ENCODE measurements at places on chromosomes 2 and 18.

- no peaks in the 10 kb centered on the region for H3K27me3 ChIP-seq
- no peaks in the 10 kb centered on the region for H3K4me1 ChIP-seq
- ATAC-seq, result no peak
- no peak overlapping the region for H3K27ac ChIP-seq
- H3K4me3 ChIP-seq, result no peak overlapping the region
Observed at GRCh38 chr18:30889519-30890301, 152.8 kb downstream of the DSC3 start.

DNA sequence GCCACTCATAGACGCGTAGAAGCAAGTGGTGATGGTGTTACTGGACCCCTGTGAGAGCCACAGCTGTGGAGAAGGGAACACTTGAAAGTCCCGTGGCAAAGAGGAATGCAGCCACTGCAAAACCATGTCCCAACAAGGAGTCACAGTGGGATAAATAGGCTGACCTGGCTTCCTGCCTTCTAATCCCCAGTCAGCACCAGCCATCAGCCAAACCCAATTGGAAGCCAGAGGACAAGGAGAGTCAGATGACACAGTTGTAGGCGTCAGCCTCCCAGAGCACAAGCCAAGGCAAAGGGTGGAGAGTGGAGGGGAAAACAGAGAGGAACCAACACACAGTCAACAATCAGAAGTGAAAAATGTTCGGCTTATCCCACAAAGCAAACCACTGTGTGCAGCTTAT is 5.5 kb upstream of the CYBRD1 start:
- no peaks in the 10 kb centered on the region for H3K36me3 ChIP-seq
- H3K27ac ChIP-seq, result no peak overlapping the region
- no peak overlapping the region for H3K4me3 ChIP-seq
- H3K4me1 ChIP-seq, result peaks cover 8% of the 10 kb centered on the region
- ATAC-seq, result peak; percentile 28

DNA sequence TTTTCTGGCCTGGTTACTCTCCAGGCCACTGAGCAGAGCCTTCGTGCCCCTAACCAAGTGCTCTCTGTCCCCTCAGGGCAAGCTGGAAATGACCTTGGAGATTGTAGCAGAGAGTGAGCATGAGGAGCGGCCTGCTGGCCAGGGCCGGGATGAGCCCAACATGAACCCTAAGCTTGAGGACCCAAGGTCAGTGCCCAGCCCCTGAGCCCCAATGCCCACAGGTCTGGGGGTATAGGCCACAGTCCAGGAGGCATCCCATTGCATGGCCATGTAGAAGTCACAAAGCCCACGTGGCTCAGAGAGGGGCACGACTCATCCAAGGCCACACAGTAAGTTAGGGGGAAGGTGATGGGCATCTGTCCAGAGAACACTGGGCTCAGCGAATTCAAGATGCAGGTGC is 227.6 kb downstream of the DYSF start:
- H3K36me3 ChIP-seq, result no peaks in the 10 kb centered on the region
- no peak overlapping the region for H3K4me3 ChIP-seq
- no peak for ATAC-seq
- no peaks in the 10 kb centered on the region for H3K27me3 ChIP-seq

GRCh38 chr18:3599195-3599594 is 149.2 kb downstream of the TGIF1 start:
- H3K4me3 ChIP-seq, result no peak overlapping the region
- no peak overlapping the region for H3K27ac ChIP-seq
- ATAC-seq, result no peak
- H3K4me1 ChIP-seq, result peaks cover 30% of the 10 kb centered on the region

DNA sequence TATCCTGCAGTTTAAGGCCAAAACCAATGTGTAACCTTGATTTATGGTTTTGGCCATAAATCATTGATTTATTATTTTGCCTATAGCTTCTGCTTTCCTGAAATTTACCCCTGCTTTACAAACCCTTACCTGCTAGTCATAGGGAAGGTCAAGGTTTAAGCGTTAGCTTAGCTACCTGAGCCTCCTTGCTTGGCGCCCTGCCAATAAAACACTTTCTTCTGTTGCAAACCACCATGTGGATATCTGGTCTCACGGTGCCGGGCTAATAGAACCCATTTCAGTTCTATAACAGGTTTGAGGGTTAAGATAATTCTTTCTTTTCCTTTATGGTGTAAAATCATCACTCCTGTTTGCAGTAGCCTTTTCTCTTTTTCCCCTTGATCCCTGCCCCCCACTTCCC is 72.2 kb downstream of the PDK1 start:
- H3K27me3 ChIP-seq, result no peaks in the 10 kb centered on the region
- no peak for ATAC-seq
- no peak overlapping the region for H3K4me3 ChIP-seq
- no peaks in the 10 kb centered on the region for H3K4me1 ChIP-seq
- H3K36me3 ChIP-seq, result peaks cover 8% of the 10 kb centered on the region

DNA sequence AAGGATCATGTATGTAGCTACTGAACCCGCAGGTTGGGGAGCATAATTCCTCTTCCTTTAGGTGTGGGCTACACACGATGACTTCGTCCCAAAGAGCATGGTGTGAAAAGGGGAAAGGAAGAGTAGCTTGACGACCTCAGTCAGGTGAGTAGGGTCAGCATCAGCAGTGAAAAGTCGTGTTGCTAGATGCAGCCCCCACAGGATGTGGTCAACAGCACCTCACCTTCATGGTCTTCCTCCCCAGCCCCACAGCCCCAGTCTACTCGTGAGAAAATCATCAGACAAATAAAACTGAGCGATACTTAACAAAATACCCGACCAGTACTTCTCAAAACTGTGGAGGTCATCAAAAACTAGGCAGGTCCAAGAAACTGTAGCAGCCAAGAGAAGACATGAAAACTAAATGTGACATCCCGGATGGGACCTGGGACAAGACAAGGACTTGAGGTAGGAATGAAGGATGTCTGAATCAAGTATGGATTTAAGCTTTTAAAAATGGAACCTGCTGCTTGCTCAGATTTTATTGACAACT is 77.5 kb upstream of the NFATC1 start:
- no peaks in the 10 kb centered on the region for H3K4me1 ChIP-seq
- no peaks in the 10 kb centered on the region for H3K27me3 ChIP-seq
- H3K27ac ChIP-seq, result no peak overlapping the region
- no peak for ATAC-seq
- no peak overlapping the region for H3K4me3 ChIP-seq

GRCh38 chr2:105490956-105491355 is 92.1 kb upstream of the FHL2 start:
- no peaks in the 10 kb centered on the region for H3K27me3 ChIP-seq
- ATAC-seq, result no peak
- H3K36me3 ChIP-seq, result no peaks in the 10 kb centered on the region
- H3K4me3 ChIP-seq, result no peak overlapping the region
- H3K27ac ChIP-seq, result no peak overlapping the region

DNA sequence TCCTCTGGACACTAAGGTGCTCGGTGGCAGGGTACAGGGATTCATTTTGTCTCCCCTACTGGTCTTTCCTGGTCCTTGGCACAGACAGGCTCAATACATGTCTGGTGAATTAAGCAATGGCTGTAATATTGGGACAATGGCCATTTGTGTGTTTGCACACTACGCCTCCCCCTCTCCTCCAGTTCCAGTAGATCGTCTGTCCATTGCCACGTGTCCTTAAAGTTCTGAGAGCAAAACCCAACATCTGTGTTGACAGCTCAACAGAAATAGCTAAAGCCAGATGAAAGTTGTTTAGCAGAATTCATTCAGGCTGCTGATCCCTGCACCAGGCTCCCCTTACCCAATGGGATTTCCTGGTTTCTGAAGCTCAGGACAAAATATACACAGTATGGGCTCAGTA is 9.0 kb upstream of the FABP1 start:
- H3K4me1 ChIP-seq, result no peaks in the 10 kb centered on the region
- no peak overlapping the region for H3K4me3 ChIP-seq
- ATAC-seq, result no peak
- no peaks in the 10 kb centered on the region for H3K36me3 ChIP-seq

DNA sequence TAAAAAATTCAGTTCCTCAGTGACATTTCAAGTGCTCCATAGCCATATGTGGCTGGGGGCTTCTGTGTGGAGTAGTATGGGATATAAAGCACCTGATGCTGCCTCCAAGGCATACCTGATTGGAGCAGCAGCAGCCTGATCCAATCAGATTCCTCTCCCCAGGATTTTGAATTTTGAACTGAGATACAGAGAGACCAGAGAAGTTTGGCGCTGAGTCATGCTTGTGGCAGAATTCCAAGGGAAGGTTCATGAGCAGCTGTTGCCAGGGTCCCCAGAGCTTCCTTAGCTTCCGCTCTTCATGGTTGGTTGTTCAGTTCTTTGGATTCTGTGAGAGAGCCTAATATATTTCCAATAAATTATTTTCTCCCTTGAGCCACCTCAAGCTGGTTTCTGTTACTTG is 29.0 kb upstream of the CFAP36 start:
- no peaks in the 10 kb centered on the region for H3K27me3 ChIP-seq
- no peak overlapping the region for H3K4me3 ChIP-seq
- no peak for ATAC-seq
- no peaks in the 10 kb centered on the region for H3K36me3 ChIP-seq
- no peak overlapping the region for H3K27ac ChIP-seq

DNA sequence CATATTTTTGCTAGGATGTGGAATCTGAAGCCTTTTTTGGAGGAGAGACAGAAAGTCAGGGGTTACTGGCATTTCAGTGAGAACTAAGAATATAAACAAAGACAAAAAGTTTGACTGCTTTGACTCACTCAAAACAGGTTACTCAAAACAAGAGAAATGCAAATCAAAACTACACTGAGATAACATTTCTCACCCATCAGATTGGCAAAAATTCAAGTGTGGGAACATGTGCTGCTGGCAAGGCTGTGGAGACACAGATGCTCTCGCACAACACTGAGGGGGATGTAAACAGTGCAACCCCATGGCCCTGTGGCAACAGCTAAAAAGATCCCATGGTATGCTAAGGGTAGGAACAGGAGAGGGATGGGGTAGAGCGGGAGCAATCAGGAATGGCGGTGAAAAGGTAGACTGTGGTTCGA is 86.6 kb downstream of the DTNB start:
- ATAC-seq, result no peak
- H3K4me3 ChIP-seq, result no peak overlapping the region
- H3K27ac ChIP-seq, result no peak overlapping the region
- peaks cover 6% of the 10 kb centered on the region for H3K4me1 ChIP-seq

- no peaks in the 10 kb centered on the region for H3K4me1 ChIP-seq
- no peaks in the 10 kb centered on the region for H3K36me3 ChIP-seq
- no peak overlapping the region for H3K27ac ChIP-seq
Observed at GRCh38 chr2:233449081-233449901, 95.0 kb downstream of the DGKD start.

- H3K4me3 ChIP-seq, result peak overlapping the region; percentile 43
- no peaks in the 10 kb centered on the region for H3K4me1 ChIP-seq
- H3K36me3 ChIP-seq, result peaks cover 7% of the 10 kb centered on the region
- H3K27me3 ChIP-seq, result peaks cover 20% of the 10 kb centered on the region
- no peak overlapping the region for H3K27ac ChIP-seq
- peak; percentile 60 for ATAC-seq
Observed at GRCh38 chr2:10432311-10433181, 15.6 kb downstream of the ODC1 start.

- H3K27me3 ChIP-seq, result peaks cover 58% of the 10 kb centered on the region
- no peaks in the 10 kb centered on the region for H3K4me1 ChIP-seq
- H3K27ac ChIP-seq, result peak overlapping the region; percentile 81
- peak overlapping the region; percentile 11 for H3K4me3 ChIP-seq
- peak; percentile 48 for ATAC-seq
- no peaks in the 10 kb centered on the region for H3K36me3 ChIP-seq
Observed at GRCh38 chr2:60544062-60544461, 9.4 kb downstream of the BCL11A start.

DNA sequence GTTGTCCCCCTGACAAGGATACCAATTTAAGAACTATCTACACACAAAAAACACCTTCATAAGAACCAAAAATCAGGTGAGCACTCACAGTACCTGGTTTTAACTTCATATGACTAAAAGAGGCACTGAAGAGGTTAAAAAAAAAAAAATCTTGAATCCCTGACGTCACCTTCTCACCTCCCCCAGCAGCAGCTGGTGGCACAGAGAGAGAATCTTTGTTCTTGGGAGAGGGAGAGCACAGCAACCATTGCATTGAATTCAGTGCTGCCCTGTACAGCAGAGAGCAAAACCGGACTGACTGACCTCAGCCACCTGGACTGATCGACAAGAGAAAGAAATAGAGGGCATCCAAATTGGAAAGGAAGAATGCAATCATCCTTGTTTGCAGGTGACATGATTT is 566.0 kb downstream of the TMX3 start:
- no peak overlapping the region for H3K4me3 ChIP-seq
- no peaks in the 10 kb centered on the region for H3K36me3 ChIP-seq
- H3K27ac ChIP-seq, result no peak overlapping the region
- no peaks in the 10 kb centered on the region for H3K27me3 ChIP-seq

- no peak for ATAC-seq
- no peaks in the 10 kb centered on the region for H3K4me1 ChIP-seq
- no peaks in the 10 kb centered on the region for H3K27me3 ChIP-seq
- H3K27ac ChIP-seq, result no peak overlapping the region
- no peak overlapping the region for H3K4me3 ChIP-seq
Observed at GRCh38 chr18:49698525-49699025, 114.8 kb downstream of the ACAA2 start.

- peaks cover 52% of the 10 kb centered on the region for H3K4me1 ChIP-seq
- no peaks in the 10 kb centered on the region for H3K27me3 ChIP-seq
- no peak overlapping the region for H3K4me3 ChIP-seq
- H3K36me3 ChIP-seq, result peaks cover 6% of the 10 kb centered on the region
Observed at GRCh38 chr18:49359732-49360444, 100.6 kb downstream of the DYM start.

DNA sequence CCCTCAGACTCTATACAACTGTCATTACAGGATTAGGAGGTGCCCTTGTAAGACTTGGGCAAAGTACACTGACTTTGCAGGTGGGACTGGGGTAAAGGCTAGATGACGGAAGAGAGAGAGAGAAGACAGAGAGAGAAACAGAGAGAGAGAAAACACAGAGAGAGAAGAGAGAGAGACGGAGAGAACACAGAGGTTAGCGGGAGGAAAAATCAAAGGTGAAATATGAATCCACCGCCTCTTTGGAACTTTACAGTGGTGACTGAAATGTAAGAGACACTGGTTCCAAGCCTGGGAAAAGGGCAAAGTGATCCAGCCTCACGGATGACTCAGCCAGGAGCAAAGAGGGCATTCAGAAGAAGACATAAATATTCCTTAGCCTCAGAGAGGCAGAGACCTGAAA is 25.1 kb upstream of the CAB39 start:
- no peak for ATAC-seq
- no peaks in the 10 kb centered on the region for H3K27me3 ChIP-seq
- H3K4me3 ChIP-seq, result no peak overlapping the region
- peaks cover 4% of the 10 kb centered on the region for H3K4me1 ChIP-seq
- no peaks in the 10 kb centered on the region for H3K36me3 ChIP-seq

GRCh38 chr2:190551928-190552327 is 17.4 kb upstream of the NEMP2 start:
- H3K27ac ChIP-seq, result no peak overlapping the region
- H3K27me3 ChIP-seq, result no peaks in the 10 kb centered on the region
- no peaks in the 10 kb centered on the region for H3K4me1 ChIP-seq
- H3K36me3 ChIP-seq, result no peaks in the 10 kb centered on the region
- H3K4me3 ChIP-seq, result no peak overlapping the region
- no peak for ATAC-seq

All from gastroesophageal sphincter (tissue), 4 donors.